ENCODE measurements at places on chromosomes 1 and 21.
A peak's percentile ranks its signal among the peaks of the same experiment; 100 is the strongest.

DNA sequence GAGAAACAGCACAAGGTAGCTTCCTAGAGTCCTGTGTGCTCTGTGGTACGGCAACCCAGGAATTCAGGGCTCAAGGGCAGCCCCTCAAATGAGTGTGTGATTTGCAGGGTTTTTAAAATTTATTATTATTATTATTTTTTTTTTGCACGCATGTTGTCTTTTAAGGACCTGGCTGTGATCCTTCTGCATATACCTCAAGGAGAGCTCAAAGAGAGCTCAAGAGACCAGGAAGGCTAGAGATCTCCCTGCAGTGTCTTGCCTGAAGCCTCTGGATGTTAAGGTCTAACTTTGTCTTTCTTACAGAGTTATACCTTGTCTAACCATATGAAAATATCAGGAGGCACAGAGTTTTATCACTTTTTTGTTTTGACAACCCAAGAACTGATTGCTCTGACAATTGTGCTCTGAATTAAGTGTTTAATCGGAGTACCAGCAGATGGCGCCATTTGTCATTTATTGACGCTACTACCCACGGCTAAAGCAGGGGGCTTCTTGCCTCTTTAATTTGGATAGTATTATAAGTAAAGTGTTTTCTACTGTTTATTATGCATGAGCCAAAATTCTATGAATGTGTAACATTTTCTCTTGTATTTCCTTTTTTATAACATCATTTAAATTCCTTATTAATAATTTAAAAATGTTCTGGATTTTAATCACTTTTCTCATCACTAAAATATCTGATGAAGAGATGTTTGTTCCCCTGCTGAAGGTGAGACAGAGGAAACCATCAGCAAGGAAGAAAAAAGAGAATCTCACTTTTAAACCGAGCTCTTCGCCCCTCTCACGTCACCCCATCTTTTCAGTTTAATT, 35.8 kb upstream of the LMO4 start:
- DNase-seq: peak; percentile 71

- DNase-seq: no peak
Measured at GRCh38 chr1:5585256-5585655, 407.0 kb downstream of the NPHP4 start.

GRCh38 chr1:91537281-91537986, 36.8 kb downstream of the CDC7 start:
- DNase-seq: no peak

GRCh38 chr1:186194107-186194756, 180.8 kb downstream of the TPR start:
- no peak for DNase-seq

- DNase-seq: no peak
Measured at GRCh38 chr1:247324204-247324787, 7.4 kb downstream of the ZNF496 start.

DNA sequence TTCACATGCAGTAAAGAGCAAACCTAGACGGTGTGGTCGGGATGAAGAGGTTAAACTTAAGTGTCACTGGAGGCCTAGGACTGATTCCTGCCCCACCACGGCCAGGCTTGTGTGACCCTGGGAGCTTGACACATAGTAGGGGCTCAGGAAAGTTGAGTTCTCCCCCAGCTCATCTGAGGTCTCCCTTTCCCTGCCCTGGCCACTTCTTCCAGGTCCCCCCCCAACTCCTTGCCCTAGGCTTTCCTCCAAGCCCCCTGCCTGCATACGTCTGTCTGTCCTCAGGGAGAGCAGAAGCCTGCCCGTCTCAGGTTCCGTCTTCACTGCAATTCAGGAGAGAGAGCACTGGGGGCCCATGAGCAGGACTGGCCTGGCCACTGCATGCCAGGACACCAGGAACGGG, 225.8 kb downstream of the PTPRU start:
- no peak for DNase-seq

GRCh38 chr1:149962039-149962647, 25.5 kb upstream of the MTMR11 start:
- peak; percentile 68 for DNase-seq

GRCh38 chr1:39061951-39062350, 35.8 kb downstream of the NDUFS5 start:
- DNase-seq: no peak

DNA sequence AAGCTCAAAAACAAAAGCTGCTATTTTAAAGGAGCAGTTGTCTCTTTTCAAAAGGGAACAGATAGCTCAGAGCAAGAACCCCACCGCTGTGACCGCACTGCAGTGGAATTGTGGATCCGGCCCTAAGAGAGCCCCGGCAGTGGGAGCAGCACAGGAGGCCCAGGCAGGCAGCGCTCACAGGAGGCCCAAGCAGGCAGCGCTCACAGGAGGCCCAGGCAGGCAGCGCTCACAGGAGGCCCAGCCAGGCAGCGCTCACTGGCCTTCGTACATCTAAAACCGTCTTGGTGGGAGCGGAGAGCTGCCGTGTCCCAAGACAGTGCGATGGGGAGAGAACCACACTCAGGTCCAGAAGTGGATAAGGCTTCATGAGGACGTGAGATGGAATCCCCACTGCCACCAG, 4.0 kb downstream of the TFF3 start:
- DNase-seq: no peak

DNA sequence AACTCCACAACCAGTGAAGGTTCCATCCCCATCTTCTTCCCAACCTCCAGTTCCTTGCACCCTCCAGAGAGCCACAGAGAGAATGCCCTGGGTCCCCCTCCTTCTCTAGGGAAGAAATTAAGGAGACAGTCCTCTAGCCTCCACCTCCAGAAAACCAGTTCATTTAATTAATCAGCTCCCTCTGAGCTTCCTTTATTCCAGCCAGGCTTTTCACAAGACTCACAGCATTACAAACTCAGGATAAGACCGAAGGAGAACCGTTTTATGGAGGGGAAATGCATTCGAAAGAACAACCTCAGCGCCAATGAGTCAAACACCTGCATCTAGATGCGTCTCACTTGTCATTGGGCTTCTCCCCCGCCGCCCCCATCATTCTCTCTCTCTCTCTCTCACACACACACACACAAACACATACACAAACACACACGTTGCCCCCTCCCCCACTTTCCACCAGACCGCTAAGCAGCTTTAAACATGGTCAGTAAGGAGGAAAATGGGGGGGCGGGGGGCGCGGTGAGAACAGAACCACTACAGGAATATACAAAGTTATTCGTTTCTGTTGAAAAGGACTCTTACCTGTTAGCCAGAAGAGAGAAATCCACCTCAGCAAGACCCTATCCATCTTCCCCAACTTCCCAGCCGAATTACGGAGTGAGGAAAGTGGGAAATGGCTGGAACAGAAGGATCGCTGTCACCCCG, 544 bp downstream of the ILDR2 start:
- peak; percentile 29 for DNase-seq

DNA sequence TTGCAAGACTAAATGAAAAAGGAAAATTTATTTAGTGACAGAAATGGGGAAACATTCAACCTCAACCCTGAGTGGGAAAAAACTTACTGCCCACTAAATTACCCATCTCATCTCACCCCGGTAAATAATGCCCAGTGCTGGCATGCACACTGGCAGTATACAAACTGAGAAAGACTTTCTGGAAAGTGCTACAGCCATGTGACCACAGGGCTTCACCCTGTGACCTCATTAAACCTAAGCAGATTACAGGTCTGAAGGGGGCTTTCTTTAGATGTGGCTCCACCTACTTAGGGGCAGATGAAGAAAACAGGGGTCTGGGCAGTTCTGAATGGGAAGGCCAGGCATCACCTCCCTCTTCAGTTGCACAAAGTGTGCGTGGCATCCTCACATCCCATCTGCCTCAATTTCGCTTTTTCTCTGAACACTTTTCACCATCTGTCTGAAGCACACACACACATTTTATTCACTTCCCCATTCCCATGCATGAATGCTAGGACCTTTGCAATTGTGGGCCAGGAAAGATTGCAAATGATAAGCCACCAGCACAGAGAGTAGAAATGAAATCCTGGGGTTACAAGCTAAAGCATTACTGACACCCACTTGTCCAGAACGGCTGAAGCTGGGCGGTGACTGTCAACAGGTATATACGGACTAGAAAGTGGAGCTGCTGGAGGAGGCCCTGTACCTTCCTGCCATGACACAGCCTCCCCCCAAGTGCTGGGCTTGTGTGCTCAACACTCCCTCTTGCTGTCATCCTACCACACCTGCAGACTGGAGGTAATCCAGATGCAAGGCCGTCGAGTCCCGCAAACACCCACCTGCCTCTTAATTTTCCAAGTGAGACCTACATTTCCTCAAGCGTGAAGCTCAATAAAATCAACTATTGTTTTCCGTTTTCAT, 2.7 kb downstream of the NADK start:
- DNase-seq: no peak

DNA sequence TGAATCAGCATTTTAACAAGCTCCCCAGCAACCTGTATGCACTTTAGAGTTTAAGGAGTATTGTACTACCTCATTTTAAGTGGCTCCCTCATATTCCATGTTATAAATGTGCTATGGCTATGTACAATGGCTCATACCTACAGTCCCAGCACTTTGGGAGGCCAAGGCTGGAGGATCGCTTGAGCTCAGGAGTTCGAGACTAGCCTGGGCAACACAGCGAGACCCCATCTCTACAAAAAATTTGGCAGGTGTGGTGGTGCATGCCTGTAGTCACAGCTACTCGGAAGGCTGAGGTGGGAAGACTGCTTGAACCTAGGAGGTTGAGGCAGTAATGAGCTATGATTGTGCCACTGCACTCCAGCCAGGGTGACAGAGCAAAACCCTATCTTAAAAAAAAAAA, 40.2 kb downstream of the PGBD5 start:
- no peak for DNase-seq

GRCh38 chr1:67270541-67270940, 37.1 kb upstream of the IL12RB2 start:
- no peak for DNase-seq

GRCh38 chr1:228142155-228142691, 2.1 kb downstream of the GUK1 start:
- DNase-seq: peak; percentile 22

DNA sequence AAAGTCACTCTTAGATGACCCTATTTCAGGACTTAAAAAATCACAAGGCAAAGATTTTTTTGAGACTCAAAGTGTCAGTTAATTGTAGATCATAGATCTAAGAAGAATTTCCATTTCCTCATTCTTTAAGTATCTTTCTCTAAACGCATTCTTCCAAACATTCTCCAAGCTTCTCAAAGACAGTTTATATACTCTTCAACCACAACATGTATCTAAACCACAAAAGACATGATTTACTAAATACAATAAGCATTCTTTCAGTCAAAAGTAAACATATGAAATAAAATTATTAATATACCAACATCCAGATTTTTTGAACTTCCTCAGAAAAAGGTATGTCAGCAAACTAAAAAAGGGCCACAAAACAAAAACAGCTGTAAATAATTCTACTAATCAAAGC, 24.4 kb downstream of the RC3H1 start:
- no peak for DNase-seq

Data from activated CD4-positive, alpha-beta T cell treated with anti-CD3 and anti-CD28 coated beads, Interleukin-2, amount 10 ng/mL, durations not matched to agents 7 days and 5 days (primary cell).